ENCODE measurements at places on chromosomes 1 and 21.

- H3K27me3 ChIP-seq: peaks cover 8% of the 10 kb centered on the region
- DNase-seq: peak; percentile 40
- H3K4me1 ChIP-seq: no peaks in the 10 kb centered on the region
Observed at GRCh38 chr1:29679828-29680558, 443.7 kb downstream of the PTPRU start.

GRCh38 chr1:50995651-50996050, 25.6 kb downstream of the CDKN2C start:
- no peaks in the 10 kb centered on the region for H3K36me3 ChIP-seq
- no peak for DNase-seq
- no peak overlapping the region for H3K27ac ChIP-seq
- no peaks in the 10 kb centered on the region for H3K4me1 ChIP-seq
- H3K4me3 ChIP-seq: no peak overlapping the region

DNA sequence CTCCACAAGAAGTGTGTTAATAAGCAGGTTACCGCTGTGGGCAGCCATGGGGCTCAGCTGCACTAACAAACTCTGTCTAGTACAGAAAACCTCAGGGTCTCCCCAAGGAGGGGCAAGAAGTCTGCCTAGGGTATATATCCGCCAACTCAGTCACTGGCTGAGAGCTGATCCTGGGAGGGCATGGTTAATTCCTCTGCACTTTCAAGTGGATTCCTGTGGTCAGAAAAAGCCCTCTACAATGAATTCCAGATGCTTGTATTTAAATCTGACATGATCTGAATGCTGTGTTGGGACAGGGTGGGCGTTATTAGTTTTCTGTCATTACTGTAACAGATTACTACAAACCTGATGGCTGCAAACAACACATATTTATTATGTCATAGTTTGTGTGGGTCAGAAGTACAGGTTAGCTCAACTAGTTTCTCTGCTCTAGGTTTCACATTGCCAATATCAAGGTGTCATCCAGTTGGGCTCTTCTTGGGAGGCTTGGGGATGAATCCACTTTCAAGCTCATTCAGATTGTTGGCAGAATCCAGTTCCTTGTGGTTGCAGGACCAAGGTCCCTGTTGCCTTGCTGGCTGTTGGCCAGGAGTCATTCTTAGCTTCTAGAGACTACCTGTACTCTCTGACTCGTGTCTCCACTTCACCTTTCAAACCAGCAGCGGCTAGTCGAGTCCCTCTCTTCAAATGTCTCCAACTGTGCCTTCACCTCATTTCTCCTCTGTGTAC, 8.0 kb upstream of the SELE start:
- no peak overlapping the region for H3K4me3 ChIP-seq
- DNase-seq: no peak
- no peaks in the 10 kb centered on the region for H3K27me3 ChIP-seq
- H3K36me3 ChIP-seq: no peaks in the 10 kb centered on the region
- H3K27ac ChIP-seq: no peak overlapping the region

GRCh38 chr1:151579436-151580225, 32.2 kb upstream of the SNX27 start:
- H3K36me3 ChIP-seq: peaks cover 41% of the 10 kb centered on the region
- no peak overlapping the region for H3K4me3 ChIP-seq
- H3K27ac ChIP-seq: no peak overlapping the region
- DNase-seq: no peak
- H3K27me3 ChIP-seq: no peaks in the 10 kb centered on the region

- no peak overlapping the region for H3K27ac ChIP-seq
- H3K4me3 ChIP-seq: no peak overlapping the region
- no peaks in the 10 kb centered on the region for H3K27me3 ChIP-seq
- H3K4me1 ChIP-seq: no peaks in the 10 kb centered on the region
Observed at GRCh38 chr1:182570611-182570970, 18.5 kb downstream of the RNASEL start.

- H3K4me3 ChIP-seq: no peak overlapping the region
- no peaks in the 10 kb centered on the region for H3K36me3 ChIP-seq
- no peaks in the 10 kb centered on the region for H3K27me3 ChIP-seq
- H3K27ac ChIP-seq: no peak overlapping the region
Observed at GRCh38 chr1:118118469-118118868, 66.6 kb downstream of the SPAG17 start.

- no peaks in the 10 kb centered on the region for H3K27me3 ChIP-seq
- H3K36me3 ChIP-seq: no peaks in the 10 kb centered on the region
- H3K4me1 ChIP-seq: no peaks in the 10 kb centered on the region
- H3K4me3 ChIP-seq: no peak overlapping the region
- peak; percentile 27 for DNase-seq
Observed at GRCh38 chr1:41710980-41711379, 207.7 kb downstream of the HIVEP3 start.

DNA sequence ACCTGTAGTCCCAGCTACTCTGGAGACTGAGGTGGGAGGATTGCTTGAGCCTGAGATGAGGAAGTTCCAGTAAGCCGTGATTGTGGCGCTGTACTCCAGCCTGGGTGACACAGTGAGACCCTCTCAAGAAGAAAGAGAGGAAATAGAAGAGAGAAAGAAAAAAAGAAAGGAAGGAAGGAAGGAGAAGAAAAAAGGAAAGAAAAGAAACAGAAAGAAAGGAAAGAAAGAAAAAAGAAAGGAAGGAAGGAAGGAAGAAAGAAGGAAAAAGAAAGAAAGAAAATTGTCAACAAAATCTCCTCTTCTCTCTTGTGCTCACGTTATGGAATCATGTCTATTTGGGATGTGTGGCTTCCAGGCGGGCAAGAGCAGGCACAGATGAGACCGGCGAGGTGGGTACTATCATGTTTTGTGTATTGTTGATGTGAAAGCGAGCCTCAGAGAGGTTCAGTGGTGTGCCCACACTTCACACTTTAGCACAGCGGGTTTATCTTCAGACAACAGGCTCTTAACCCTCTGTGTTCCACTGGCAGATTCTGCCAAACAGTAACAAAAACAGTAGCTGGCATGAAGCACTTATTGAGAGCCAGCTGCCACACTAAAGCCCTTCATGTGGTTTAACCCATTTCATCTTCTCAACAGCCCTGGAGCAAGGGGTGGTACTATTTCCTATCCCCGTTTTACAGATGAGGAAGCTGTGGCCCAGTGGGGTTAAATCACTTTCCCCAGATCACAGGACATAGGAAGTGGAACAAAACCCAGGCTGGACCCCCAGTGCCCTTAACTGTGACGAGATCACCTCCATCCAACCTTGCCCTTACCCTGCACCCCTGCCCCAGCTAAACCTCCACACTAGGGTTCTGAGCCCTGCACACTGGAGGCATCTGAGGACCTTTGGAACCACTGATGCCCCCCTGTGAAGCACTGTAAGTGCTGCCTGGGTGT, 94.7 kb upstream of the TARDBP start:
- H3K4me3 ChIP-seq: no peak overlapping the region
- H3K27ac ChIP-seq: no peak overlapping the region
- H3K27me3 ChIP-seq: no peaks in the 10 kb centered on the region
- H3K4me1 ChIP-seq: no peaks in the 10 kb centered on the region
- H3K36me3 ChIP-seq: no peaks in the 10 kb centered on the region

GRCh38 chr1:224727351-224728289, 111.5 kb downstream of the CNIH3 start:
- no peak for DNase-seq
- no peaks in the 10 kb centered on the region for H3K4me1 ChIP-seq
- H3K27me3 ChIP-seq: no peaks in the 10 kb centered on the region
- no peak overlapping the region for H3K4me3 ChIP-seq

DNA sequence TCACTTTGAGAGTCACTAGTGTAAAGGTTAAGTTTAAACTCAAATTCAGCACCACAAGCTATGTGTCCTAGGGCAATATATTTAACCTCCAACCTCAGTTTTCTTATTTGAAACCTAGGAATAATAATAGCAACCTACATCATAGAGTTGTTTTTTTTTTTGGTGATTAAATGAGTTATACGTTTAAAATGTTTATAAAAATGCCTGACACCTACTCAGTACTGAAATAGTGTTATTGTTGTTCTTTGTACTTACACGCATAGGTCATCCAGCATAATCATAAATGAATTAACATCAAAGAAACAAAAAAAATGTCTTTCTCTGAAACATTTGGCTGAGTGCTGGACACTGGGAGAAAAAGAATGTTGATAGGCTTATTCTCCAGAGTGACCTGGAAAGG, 266.8 kb upstream of the PRMT6 start:
- no peak overlapping the region for H3K27ac ChIP-seq
- H3K27me3 ChIP-seq: no peaks in the 10 kb centered on the region
- H3K36me3 ChIP-seq: no peaks in the 10 kb centered on the region
- H3K4me1 ChIP-seq: no peaks in the 10 kb centered on the region
- H3K4me3 ChIP-seq: no peak overlapping the region

- no peaks in the 10 kb centered on the region for H3K36me3 ChIP-seq
- H3K27ac ChIP-seq: no peak overlapping the region
- no peaks in the 10 kb centered on the region for H3K27me3 ChIP-seq
Observed at GRCh38 chr1:177001556-177001955, 163.0 kb downstream of the ASTN1 start.

GRCh38 chr1:93358293-93358692, 12.6 kb downstream of the DR1 start:
- no peaks in the 10 kb centered on the region for H3K27me3 ChIP-seq
- H3K4me3 ChIP-seq: no peak overlapping the region
- H3K27ac ChIP-seq: no peak overlapping the region
- peaks cover 25% of the 10 kb centered on the region for H3K4me1 ChIP-seq

- H3K27me3 ChIP-seq: no peaks in the 10 kb centered on the region
- no peaks in the 10 kb centered on the region for H3K36me3 ChIP-seq
- no peaks in the 10 kb centered on the region for H3K4me1 ChIP-seq
- no peak for DNase-seq
Observed at GRCh38 chr1:153087652-153088051, 6.7 kb downstream of the SPRR2E start.

GRCh38 chr1:30134466-30135217, 588.7 kb downstream of the MATN1 start:
- peaks cover 5% of the 10 kb centered on the region for H3K27me3 ChIP-seq
- H3K4me1 ChIP-seq: no peaks in the 10 kb centered on the region
- H3K36me3 ChIP-seq: no peaks in the 10 kb centered on the region
- no peak overlapping the region for H3K4me3 ChIP-seq
- H3K27ac ChIP-seq: no peak overlapping the region
- DNase-seq: no peak

- no peak overlapping the region for H3K27ac ChIP-seq
- no peak overlapping the region for H3K4me3 ChIP-seq
Observed at GRCh38 chr1:58824753-58825389, 41.0 kb upstream of the JUN start.

GRCh38 chr1:19804831-19805251, 5.1 kb upstream of the TMCO4 start:
- no peak for DNase-seq
- no peak overlapping the region for H3K27ac ChIP-seq
- H3K4me3 ChIP-seq: no peak overlapping the region
- H3K36me3 ChIP-seq: no peaks in the 10 kb centered on the region
- no peaks in the 10 kb centered on the region for H3K27me3 ChIP-seq

DNA sequence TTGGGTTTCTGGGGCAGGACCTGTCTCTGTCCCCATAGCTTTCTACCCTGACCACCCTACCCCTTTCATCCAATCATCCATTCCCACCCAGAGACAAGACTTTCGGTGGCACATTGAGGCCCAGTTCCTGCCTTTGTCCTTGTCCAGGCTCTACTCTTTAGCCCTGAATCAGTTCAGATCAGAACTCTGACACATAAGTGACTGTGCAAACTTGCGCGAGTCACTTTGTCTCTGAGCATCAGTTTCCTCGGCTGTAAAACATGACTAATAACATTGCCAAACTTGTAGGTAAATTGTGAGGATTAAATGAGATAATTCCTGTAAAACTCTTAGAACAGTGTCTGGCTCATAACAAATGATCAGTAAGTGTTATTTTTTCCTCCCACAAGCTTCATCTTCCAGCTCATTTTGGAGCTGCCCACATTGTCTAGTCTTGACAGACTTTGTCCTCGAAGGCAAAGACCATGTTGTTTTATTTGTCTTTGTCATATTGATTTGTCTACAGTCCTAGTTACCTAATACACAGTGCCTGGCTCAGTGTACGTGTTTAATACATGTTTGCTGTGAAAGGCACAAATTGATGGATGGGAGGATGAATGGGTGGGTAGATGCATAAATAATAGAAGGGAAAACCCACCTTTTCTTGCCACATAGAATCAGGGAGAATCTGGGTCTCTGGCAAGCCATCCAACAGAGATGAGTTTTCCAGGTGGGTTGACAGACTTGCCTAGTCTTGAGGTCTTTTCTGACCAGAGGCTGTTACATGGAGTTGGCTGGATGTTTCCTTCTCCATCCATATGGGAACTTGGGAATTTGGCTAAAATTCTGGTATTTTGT, 262.9 kb downstream of the OMA1 start:
- H3K4me1 ChIP-seq: no peaks in the 10 kb centered on the region
- H3K4me3 ChIP-seq: no peak overlapping the region
- DNase-seq: no peak

GRCh38 chr1:81542196-81542595, 258.5 kb upstream of the ADGRL2 start:
- no peaks in the 10 kb centered on the region for H3K36me3 ChIP-seq
- no peak overlapping the region for H3K27ac ChIP-seq

DNA sequence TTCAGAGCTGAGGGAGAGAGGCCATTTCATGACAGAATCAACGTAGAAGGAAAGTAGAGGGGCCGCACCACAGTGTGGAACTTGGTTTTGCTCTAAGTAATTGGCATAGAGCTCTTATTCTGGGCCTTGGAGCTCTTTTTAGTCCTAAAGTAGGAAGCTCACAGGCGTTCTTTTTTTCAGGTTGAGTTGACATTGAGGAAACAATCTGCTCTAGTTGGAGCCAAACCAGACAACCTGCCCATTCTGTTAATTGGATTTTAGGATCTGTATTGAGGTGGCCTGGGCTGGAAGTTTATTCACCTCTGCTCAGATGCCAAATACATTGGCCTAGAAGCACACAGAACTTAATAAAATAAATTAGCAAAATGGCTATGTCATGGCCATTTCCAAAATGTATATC, 1093.9 kb downstream of the ADGRL2 start:
- no peaks in the 10 kb centered on the region for H3K36me3 ChIP-seq
- no peak for DNase-seq
- H3K4me1 ChIP-seq: no peaks in the 10 kb centered on the region
- no peak overlapping the region for H3K27ac ChIP-seq

DNA sequence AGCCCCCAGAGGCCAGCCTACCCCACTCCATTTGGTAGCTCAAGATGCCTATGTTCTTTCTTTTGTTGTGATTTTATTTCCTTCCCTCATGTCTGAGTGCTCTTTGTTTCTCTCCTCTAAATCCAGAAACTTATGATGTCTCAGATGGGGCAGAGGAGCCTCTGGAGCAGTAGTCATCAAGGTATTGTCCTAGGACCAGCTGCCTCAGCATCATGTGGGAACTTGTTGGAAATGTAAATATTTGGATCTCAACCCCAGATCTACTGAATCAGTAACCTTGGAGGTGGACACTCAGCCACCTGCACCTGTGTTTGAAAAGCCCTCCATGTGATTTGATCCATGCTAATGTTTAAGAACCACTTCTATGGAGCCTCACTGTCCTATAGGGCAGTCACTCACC, 593.1 kb upstream of the PLXNA2 start:
- no peak for DNase-seq
- H3K4me3 ChIP-seq: no peak overlapping the region
- no peaks in the 10 kb centered on the region for H3K4me1 ChIP-seq

DNA sequence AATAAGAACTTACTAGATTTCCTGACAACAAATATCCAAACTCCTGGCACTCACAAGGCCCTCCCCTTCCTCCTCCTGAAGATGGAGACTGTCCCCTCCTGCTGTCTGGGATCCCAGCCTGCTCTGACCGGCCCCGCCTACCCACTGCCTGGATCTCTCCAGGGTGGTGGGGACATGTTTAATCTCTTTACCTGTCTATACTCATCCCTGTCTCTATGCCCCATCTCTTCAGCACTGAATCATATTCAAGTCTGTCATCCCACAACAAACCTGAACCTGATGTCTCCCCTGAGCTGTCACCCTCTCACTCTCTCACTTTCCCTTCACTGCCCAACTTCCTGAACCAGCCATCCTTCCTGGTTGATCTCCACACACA, 22.1 kb downstream of the MATN1 start:
- no peaks in the 10 kb centered on the region for H3K27me3 ChIP-seq
- no peaks in the 10 kb centered on the region for H3K4me1 ChIP-seq
- no peak overlapping the region for H3K4me3 ChIP-seq
- DNase-seq: no peak
